ENCODE measurements at places on chromosomes 1 and 21. TPM values are rescaled to one million over a fixed set of nuclear protein-coding genes. Genes with fewer than 3 reads are reported as not detected.

Gene ZNF697
- total RNA-seq: 0.78 TPM

Gene STUM
- not detected for total RNA-seq

Gene ANKRD34A
- total RNA-seq: 6.9 TPM

Gene S100A5
- 0.61 TPM for total RNA-seq

Gene C1orf146
- total RNA-seq: not detected

DNA sequence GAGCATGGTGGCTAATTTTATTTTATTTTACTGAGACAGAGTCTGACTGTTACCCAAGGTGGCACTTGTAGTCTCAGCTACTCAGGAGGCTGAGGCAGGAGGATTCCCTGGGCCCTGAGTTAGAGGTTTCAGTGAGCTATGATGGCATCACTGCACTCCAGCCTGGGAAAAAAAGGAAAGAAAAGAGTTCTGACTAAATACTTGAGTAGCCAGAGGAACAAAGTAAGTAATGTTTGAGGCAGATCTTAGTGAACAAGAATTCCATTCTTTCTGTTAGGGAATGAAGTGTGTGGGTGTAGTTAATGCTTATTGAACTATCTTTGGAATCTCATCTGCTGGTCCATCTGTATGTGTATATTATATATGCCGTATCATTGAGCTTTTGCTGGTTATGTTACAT, 13.1 kb upstream of the EVI5 start:
- no peak overlapping the region for H3K4me3 ChIP-seq
- DNase-seq: no peak
- H3K4me1 ChIP-seq: no peaks in the 10 kb centered on the region
- H3K27me3 ChIP-seq: no peaks in the 10 kb centered on the region
- no peaks in the 10 kb centered on the region for H3K36me3 ChIP-seq

DNA sequence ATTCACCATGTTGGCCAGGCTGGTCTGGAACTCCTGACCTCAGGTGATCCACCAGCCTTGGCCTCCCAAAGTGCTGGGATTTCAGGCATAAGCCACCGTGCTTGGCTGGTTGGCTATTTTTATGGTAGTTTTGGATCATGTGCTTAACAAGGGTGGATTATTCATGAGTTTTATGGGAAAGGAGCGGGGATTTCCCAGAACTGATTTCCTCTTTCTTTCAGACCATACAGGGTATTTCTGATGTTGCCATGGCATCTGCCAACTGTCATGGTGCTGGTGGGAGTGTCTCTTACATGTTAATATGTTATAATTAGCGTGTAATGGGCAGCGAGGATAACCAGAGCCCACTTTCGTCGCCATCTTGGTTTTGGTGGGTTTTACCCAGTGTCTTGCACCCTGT, 3.2 kb downstream of the TRPM2 start:
- peaks cover under 1% of the 10 kb centered on the region for H3K27me3 ChIP-seq
- no peak for DNase-seq
- no peak overlapping the region for H3K4me3 ChIP-seq
- H3K27ac ChIP-seq: no peak overlapping the region
- peaks cover 36% of the 10 kb centered on the region for H3K4me1 ChIP-seq

DNA sequence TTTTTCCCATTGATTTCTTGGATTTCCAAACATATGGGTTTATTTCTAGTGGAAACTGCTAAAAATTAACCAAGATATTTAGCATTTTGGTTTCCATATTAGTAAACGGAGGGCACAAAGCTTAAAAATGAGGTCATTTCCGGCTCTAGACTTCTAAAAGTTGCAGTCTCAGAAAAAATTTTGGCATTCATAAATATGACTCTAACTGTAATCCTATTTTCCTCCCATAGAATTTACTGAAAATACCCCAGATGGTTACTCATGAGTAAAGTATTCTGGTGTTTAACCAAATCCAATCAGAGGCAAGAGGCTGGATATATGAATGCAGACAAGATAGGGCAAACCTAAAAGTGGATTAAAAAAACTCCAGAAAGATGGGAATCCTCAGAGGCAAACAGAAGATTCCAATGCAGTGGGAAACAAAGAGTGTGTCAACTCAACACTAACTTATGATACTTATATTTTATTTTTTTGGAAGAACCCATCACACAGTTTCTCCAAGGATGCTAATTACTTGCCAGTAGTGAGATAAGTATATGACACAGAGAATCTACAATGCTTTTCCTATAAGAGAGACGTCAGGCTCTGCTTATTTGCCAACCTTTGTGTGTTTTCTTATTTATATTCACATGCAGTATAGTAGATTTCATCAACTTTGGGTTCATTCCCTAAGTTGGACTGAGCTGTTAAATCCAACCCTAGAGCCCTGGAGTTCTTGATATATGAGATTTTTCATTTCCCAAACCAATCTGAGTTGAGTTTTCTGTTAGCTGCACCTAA, 90.1 kb upstream of the BCL10 start:
- no peak for DNase-seq
- no peaks in the 10 kb centered on the region for H3K36me3 ChIP-seq
- no peaks in the 10 kb centered on the region for H3K27me3 ChIP-seq
- H3K4me3 ChIP-seq: no peak overlapping the region
- no peak overlapping the region for H3K27ac ChIP-seq

GRCh38 chr21:31354604-31355443, 10.8 kb upstream of the TIAM1 start:
- no peaks in the 10 kb centered on the region for H3K36me3 ChIP-seq
- peaks cover 29% of the 10 kb centered on the region for H3K4me1 ChIP-seq
- H3K27ac ChIP-seq: no peak overlapping the region
- peak; percentile 21 for DNase-seq

- no peaks in the 10 kb centered on the region for H3K27me3 ChIP-seq
- no peaks in the 10 kb centered on the region for H3K4me1 ChIP-seq
- no peaks in the 10 kb centered on the region for H3K36me3 ChIP-seq
- H3K4me3 ChIP-seq: no peak overlapping the region
- DNase-seq: no peak
These were observed 34.2 kb upstream of the PBX1 start for GRCh38 chr1:164524810-164525209.

GRCh38 chr1:183886853-183887252, 81.9 kb downstream of the RGL1 start:
- H3K4me1 ChIP-seq: peaks cover 32% of the 10 kb centered on the region
- H3K36me3 ChIP-seq: no peaks in the 10 kb centered on the region
- no peak for DNase-seq
- no peak overlapping the region for H3K27ac ChIP-seq

- H3K36me3 ChIP-seq: no peaks in the 10 kb centered on the region
- H3K27ac ChIP-seq: no peak overlapping the region
- no peaks in the 10 kb centered on the region for H3K27me3 ChIP-seq
These were observed 75.2 kb downstream of the PLPPR5 start for GRCh38 chr1:98929437-98929836.

Measured in CD8-positive, alpha-beta memory T cell (primary cell).